ENCODE measurements at places on chromosomes 7 and 10. TPM values are rescaled to one million over a fixed set of nuclear protein-coding genes. Genes with fewer than 3 reads are reported as not detected.

PCLO gene
- total RNA-seq, result not detected

STK32C gene
- 11.1 TPM for total RNA-seq

VIPR2 gene
- total RNA-seq, result not detected

SRI gene
- total RNA-seq, result 115 TPM

AMPH gene
- 0.23 TPM for total RNA-seq

RBM20 gene
- not detected for total RNA-seq

LRMDA gene
- total RNA-seq, result not detected

GPER1 gene
- total RNA-seq, result 0.08 TPM

TMEM225B gene
- 1.3 TPM for total RNA-seq

MYH16 gene
- not detected for total RNA-seq

FAM204A gene
- total RNA-seq, result 59.4 TPM

DNA sequence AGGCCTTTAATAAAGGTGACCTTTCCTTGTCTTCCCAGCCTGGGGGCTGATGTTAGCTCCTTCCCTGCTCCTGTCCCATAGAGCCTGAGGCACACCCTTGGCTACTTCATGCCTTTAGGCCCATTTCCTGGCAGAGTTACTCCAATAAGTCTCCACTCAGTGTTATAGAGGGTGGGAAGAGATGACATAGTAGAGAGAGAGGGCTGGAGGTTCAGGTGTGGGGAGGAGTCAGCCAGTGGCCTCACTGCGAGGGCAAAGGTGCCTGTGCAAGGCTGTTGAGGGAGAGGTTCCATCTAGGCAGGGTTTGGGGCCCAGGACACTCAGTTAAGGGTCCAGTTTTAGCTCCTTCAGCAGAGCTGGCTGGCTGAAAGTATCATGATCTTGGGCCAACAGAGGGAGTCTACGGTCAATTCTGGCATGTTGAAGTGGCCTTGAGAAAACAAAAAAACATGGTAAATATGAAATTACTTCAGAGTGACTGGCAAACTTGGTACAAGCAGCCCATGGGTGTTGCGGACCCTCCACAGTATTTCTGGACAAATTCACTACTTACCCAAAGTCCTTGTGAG lies 67.9 kb downstream of the ZNF783 start:
- H3K27me3 ChIP-seq, result peaks cover 10% of the 10 kb centered on the region
- H3K4me1 ChIP-seq, result no peaks in the 10 kb centered on the region
- no peak overlapping the region for H3K4me3 ChIP-seq
- no peaks in the 10 kb centered on the region for H3K36me3 ChIP-seq
- no peak overlapping the region for H3K27ac ChIP-seq

DNA sequence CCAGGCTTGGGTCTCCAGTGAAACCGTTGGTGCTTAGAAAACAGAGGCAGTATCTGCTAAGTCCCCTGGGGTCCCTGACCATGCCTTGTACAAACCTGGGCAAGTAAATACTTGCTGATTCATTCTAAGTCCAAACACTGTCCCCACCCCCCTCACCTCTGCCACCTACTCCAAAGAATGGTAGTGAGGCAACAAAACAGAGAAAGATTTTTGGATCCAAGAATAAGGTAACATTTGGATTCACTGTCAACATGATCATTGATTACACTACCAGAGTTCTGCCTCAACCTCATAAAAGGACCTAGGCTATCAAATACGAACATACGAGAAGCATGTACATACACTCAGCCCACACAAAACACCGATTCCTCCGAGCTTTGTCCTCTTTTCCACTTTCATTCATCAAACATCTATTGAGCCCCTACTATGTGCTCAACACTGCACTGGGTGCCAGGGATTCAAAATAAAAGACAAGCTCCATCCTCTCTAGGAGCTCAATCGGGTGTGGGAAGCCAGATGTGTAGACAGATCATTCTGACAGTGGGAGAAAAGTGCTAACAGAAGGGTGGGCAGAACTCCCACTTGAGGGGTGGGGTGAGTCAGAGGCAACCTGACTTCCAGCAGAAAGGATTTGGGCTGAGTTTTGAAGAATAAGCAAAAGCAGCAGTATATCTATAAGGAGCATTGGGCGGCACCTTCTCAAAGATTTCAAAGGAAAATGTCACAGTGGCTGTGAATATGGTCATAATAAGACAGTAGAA lies 71.2 kb downstream of the GFRA1 start:
- H3K27ac ChIP-seq, result no peak overlapping the region
- H3K4me3 ChIP-seq, result no peak overlapping the region
- no peaks in the 10 kb centered on the region for H3K27me3 ChIP-seq
- DNase-seq, result no peak
- H3K4me1 ChIP-seq, result no peaks in the 10 kb centered on the region

GRCh38 chr10:126101736-126102135 lies 205.4 kb downstream of the FANK1 start:
- H3K27ac ChIP-seq, result no peak overlapping the region
- H3K4me1 ChIP-seq, result no peaks in the 10 kb centered on the region
- H3K4me3 ChIP-seq, result no peak overlapping the region
- no peaks in the 10 kb centered on the region for H3K27me3 ChIP-seq
- DNase-seq, result no peak

DNA sequence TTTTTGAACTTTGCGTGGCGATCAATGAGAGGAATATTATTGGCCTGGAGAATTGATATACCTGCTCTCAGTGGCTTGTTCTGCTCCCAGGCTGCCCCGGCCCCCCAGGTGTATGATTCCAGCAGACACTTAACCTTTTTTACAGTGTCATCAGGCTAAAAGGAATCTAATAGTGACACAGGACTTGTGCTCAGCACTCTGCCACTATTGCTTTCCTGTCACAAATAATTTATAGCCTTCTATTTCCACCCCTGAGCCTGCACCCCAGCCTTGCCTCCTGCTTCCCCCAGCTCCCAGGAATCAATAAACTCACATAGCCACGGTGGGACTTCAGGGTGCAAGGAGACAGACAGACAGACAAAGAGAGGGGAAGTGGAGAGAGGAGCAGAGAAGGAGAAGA lies 28.3 kb downstream of the PAX2 start:
- H3K36me3 ChIP-seq, result no peaks in the 10 kb centered on the region
- H3K27ac ChIP-seq, result no peak overlapping the region

GRCh38 chr10:78371136-78371535 lies 337.5 kb downstream of the RPS24 start:
- H3K36me3 ChIP-seq, result no peaks in the 10 kb centered on the region
- no peak overlapping the region for H3K27ac ChIP-seq
- DNase-seq, result no peak
- H3K4me3 ChIP-seq, result no peak overlapping the region
- H3K4me1 ChIP-seq, result no peaks in the 10 kb centered on the region

- peaks cover 32% of the 10 kb centered on the region for H3K4me1 ChIP-seq
- no peak for DNase-seq
- no peaks in the 10 kb centered on the region for H3K27me3 ChIP-seq
- no peaks in the 10 kb centered on the region for H3K36me3 ChIP-seq
- no peak overlapping the region for H3K4me3 ChIP-seq
These were observed 80.7 kb downstream of the HIPK2 start for GRCh38 chr7:139697056-139697455.

- H3K36me3 ChIP-seq, result peaks cover 6% of the 10 kb centered on the region
- H3K27ac ChIP-seq, result no peak overlapping the region
- no peak overlapping the region for H3K4me3 ChIP-seq
- H3K4me1 ChIP-seq, result peaks cover 91% of the 10 kb centered on the region
These were observed 24.9 kb downstream of the KLF6 start for GRCh38 chr10:3760083-3760482.

GRCh38 chr7:48411619-48412018 lies 240.4 kb downstream of the ABCA13 start:
- H3K36me3 ChIP-seq, result no peaks in the 10 kb centered on the region
- no peaks in the 10 kb centered on the region for H3K27me3 ChIP-seq
- DNase-seq, result no peak
- peaks cover 7% of the 10 kb centered on the region for H3K4me1 ChIP-seq

- no peaks in the 10 kb centered on the region for H3K36me3 ChIP-seq
- no peak overlapping the region for H3K4me3 ChIP-seq
- DNase-seq, result no peak
- no peak overlapping the region for H3K27ac ChIP-seq
These were observed 362.4 kb downstream of the CNTNAP2 start for GRCh38 chr7:146479040-146479439.

GRCh38 chr10:2576892-2577291 lies 490.5 kb upstream of the PFKP start:
- H3K4me1 ChIP-seq, result no peaks in the 10 kb centered on the region
- H3K27ac ChIP-seq, result no peak overlapping the region
- no peaks in the 10 kb centered on the region for H3K36me3 ChIP-seq
- no peak overlapping the region for H3K4me3 ChIP-seq
- peaks cover 2% of the 10 kb centered on the region for H3K27me3 ChIP-seq
- DNase-seq, result no peak

GRCh38 chr10:79188154-79188965 lies 119.6 kb downstream of the ZMIZ1 start:
- H3K4me3 ChIP-seq, result no peak overlapping the region
- no peak for DNase-seq
- no peak overlapping the region for H3K27ac ChIP-seq
- H3K36me3 ChIP-seq, result no peaks in the 10 kb centered on the region
- peaks cover 2% of the 10 kb centered on the region for H3K27me3 ChIP-seq

GRCh38 chr7:102993718-102994029 lies 80.9 kb downstream of the LRRC17 start:
- H3K27ac ChIP-seq, result no peak overlapping the region
- H3K36me3 ChIP-seq, result no peaks in the 10 kb centered on the region
- H3K4me3 ChIP-seq, result no peak overlapping the region
- H3K27me3 ChIP-seq, result no peaks in the 10 kb centered on the region

GRCh38 chr10:24773939-24774589 lies 50.4 kb upstream of the ARHGAP21 start:
- no peaks in the 10 kb centered on the region for H3K4me1 ChIP-seq
- no peak overlapping the region for H3K4me3 ChIP-seq
- no peaks in the 10 kb centered on the region for H3K27me3 ChIP-seq
- no peak for DNase-seq
- H3K27ac ChIP-seq, result no peak overlapping the region
- H3K36me3 ChIP-seq, result no peaks in the 10 kb centered on the region

GRCh38 chr10:116272440-116273283 lies at the start of gene GFRA1:
TSS of gene GFRA1 (minus strand) at chr10:116273206. CDS start at chr10:116272029, 1,177 bp downstream.
- H3K4me1 ChIP-seq, result peaks cover 10% of the 10 kb centered on the region
- peaks cover 75% of the 10 kb centered on the region for H3K27me3 ChIP-seq
- DNase-seq, result no peak
- peaks cover 1% of the 10 kb centered on the region for H3K36me3 ChIP-seq
- H3K4me3 ChIP-seq, result peak within 1 kb of the TSS; percentile 46
- H3K27ac ChIP-seq, result no peak within 1 kb of the TSS

DNA sequence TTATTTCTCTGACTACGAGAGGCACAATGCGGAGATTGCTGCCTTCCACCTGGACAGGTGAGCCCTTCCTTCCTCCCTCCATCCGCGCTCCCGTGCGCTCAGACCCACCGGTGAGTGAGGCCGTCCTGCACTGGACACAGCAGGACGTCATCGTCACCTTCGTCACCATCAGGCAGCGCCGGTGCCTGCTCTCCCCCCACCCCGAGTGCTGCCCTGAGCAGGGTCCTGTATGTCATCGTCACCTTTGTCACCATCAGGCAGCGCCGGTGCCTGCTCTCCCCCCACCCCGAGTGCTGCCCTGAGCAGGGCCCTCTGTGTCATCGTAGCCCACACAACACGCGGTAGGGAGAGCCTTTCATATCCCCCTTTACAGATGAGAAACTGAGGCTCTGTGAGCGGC lies 43.5 kb upstream of the FOXL3 start:
- H3K27me3 ChIP-seq, result no peaks in the 10 kb centered on the region
- H3K4me3 ChIP-seq, result no peak overlapping the region
- no peak overlapping the region for H3K27ac ChIP-seq
- no peak for DNase-seq
- peaks cover 2% of the 10 kb centered on the region for H3K4me1 ChIP-seq

GRCh38 chr10:111429288-111430028 lies 352.6 kb downstream of the ADRA2A start:
- H3K27ac ChIP-seq, result no peak overlapping the region
- no peaks in the 10 kb centered on the region for H3K27me3 ChIP-seq
- no peaks in the 10 kb centered on the region for H3K36me3 ChIP-seq
- no peak overlapping the region for H3K4me3 ChIP-seq
- DNase-seq, result no peak
